NCI-H1105 treated with DMSO at 0.1 percent for 48 hours (cell line): ENCODE measurements at places on chromosomes 2 and 18.
A peak's percentile ranks its signal among the peaks of the same experiment; 100 is the strongest.

GRCh38 chr2:191204433-191204832, 40.8 kb upstream of the MYO1B start:
- DNase-seq, result no peak

DNA sequence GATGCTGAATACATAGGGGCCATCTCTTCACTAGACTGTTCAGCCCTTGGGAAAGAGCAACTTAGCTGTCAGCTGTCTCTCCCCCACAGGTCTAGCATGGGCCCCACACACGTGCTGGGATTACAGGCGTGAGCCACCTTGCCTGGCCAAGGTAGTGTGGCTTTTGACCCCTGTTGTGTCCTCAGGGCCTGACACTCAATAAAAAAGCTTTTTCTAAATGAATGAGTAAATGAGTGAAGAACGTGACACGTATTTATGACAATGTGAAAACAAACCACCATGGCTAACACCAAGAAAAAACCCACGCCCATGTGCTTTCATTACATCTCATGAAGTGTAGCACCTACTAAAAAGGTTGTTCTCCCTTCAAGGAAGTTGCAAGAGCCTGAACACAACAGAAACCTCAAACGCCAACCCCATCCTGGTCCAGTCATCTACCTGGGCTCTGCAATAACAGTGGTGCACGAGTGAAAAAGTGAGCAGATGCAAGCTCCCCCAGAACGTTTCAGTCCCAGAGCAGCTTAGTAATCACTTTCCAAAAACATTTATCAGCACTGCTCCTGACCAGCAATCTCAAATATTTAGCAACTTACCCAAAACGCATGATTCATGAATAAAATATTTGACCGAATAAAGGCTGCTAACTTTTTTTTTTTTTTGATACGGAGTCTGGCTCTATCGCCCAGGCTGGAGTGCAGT, 3.4 kb downstream of the WDFY1 start:
- no peak for DNase-seq

GRCh38 chr18:30328839-30329238, 713.7 kb downstream of the DSC3 start:
- no peak for DNase-seq

GRCh38 chr2:177799531-177799930, 273.0 kb downstream of the PDE11A start:
- DNase-seq, result peak; percentile 9

DNA sequence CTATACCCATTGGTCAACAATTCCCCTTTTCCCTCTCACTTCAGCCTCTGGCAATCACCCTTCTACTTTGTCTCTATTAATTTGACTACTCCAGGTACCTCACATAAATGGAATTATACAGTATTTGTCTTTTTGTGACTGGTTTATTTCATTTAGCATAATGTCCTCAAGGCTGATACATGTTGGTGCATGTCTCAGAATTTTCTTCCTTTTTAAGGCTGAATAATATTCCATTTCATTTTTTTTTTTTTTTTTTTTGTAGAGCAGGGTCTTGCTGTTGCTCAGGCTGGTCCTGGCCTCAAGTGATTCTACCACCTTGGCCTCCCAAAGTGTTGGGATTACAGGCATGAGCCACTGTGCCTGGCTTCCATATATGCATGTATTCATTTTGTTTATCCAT, 1.9 kb downstream of the FKBP7 start:
- no peak for DNase-seq
